ENCODE measurements at places on chromosomes 2 and 18.

- no peak for DNase-seq
These were observed 279.9 kb upstream of the CELF4 start for GRCh38 chr18:37845498-37845897.

DNA sequence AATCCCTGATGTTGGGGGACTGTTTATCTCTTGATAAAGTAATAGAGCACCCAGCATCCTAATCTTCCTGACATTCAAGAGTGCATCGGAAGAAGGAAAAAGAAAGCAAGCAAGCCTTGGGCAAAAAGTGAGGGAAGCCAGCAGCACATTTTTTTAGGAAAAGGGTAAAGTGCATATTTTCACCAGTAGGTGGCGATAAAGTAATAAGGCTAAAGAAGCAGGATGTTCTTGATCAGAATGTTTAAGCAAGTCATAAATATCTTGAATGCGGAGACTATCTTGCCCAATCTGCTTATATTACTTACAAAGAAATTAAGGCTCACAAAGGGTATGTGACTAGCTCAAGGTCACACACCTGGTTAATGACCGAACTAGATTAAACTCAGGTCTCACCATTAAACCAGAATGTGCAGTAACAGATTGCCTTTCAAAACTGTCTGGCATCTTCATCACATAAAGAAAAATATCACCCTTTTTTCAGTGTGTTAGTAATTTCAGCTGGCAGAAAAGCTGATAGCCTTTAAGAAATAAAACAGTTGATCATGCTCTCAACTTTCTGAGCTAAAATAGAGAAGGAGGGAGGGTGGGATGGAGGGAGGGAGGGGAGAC lies 83.8 kb downstream of the VIT start:
- DNase-seq, result peak; percentile 47

DNA sequence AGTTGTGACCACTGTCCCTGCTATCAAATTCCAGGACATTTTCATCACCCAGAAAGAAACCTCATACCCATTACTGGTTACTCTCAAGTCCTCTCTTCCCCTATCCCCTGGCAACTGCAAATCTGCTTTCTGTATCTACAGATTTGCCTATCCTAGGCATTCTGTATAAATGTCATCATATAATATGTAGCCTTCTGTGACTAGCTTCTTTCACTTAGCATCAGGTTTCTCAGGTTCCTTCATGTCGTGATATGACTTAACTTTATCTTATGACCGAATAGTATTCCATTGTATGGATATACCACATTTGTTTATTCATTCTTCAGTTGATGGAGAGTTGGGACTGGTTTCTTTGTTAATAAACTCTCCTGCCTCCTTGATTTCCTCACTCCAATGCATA lies 60.5 kb downstream of the PMAIP1 start:
- DNase-seq, result no peak

GRCh38 chr18:62379051-62379450 lies 53.9 kb downstream of the TNFRSF11A start:
- peak; percentile 17 for DNase-seq

GRCh38 chr2:50379351-50379750 lies 652.6 kb downstream of the NRXN1 start:
- DNase-seq, result no peak

- DNase-seq, result peak; percentile 67
These were observed 211.6 kb upstream of the TNP1 start for GRCh38 chr2:217071416-217071815.

DNA sequence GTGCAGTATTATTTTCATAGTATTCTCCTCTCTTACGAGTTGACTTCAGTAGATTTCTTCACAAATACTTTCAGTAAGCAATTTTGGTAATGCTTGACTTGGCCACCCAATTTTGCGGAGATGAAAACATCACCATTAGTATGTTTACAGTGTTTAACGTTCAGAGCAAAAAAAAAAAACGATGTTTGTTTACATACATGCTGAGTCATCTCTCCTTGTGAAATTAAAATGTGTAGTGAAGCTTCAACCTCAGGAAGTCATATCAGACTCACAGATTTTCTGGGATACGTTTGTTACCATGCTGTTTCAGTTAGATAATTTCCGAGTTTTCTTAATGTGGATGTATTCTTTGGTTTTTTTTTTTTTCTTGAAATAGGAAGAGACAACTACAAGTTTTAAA lies 100.1 kb downstream of the CTNNA2 start:
- no peak for DNase-seq

DNA sequence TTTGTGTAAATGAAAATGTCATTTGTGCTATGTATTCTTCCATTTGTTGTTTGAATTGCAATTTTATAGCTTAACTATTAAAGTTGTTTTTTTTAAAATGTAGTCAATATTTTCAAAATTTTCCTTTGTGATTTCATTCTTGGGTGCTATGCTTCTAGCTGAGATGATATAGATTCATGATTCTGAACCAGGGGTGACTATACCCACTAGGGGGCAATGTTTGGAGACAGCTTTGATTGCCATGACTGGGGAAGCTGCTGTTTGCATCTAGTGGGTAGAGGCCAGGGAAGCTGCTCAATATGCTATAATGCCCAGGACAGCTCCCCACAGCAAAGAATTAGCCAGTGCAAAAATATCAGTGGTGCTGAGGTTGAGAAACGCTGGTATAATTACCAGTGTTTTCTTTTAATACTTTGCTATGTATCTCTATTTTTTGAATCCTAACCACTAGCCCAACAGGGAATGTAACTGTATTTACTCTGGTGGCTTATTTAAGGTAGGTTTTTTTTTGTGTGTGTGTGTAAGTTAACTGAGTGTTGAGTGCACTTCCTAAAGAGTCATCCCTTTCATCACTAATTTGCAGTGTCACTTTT lies 99.7 kb downstream of the MEP1B start:
- DNase-seq, result peak; percentile 82

DNA sequence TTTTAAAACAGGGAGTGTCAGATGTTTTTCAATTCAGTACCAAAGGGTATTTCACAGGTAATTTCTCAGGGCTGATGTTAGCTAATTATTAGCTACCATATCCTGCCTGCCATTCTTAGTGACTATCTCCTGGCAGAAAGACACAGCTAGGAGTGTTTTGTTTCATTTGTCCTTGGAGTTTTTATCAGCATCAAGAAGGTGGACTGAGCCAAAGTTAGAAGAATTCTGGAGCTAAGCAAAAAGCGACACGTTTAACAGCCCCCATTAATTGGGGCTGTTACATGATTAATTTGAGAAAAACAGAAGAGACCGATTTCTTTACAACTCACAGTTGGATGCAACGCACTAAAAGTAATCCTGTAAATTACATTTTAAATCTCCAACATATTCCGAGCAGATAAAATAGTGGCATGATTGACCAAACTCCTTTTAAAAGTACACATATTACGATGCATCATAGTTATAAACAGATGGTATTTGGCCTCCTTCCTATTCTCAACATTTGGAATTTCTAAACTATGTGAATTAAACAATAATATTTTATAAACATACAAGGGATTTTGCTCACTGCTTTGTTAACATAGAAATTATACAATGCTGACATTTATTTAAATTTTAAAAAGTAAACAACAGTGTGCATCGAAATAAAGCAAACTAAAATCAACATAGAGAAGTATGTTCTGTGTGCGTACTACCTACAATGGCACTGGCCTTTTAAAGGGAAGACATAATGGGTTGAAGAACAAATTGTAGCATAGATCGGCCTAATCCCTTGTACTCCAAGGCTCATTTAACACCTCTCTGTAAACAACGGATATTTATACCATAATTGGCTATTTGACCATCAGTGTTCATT lies 585.1 kb downstream of the ZEB2 start:
- DNase-seq, result no peak

DNA sequence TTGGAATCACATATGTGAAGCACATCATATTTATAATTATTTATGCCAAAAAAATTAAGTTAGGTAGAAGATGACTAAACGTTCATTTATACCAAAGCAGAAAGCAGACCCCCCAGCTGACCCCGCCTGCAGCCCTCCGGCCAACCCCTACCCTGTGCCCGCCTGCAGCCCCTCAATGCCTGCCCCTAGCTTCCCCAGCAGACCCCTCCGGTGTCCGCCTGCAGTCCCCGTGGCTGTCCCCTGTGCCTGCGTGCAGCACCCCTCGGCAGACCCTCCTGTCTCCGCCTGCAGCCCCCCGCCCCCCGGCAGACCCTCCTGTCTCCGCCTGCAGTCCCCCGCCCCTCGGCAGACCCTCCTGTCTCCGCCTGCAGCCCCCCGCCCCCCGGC lies 136.2 kb downstream of the NFATC1 start:
- no peak for DNase-seq

DNA sequence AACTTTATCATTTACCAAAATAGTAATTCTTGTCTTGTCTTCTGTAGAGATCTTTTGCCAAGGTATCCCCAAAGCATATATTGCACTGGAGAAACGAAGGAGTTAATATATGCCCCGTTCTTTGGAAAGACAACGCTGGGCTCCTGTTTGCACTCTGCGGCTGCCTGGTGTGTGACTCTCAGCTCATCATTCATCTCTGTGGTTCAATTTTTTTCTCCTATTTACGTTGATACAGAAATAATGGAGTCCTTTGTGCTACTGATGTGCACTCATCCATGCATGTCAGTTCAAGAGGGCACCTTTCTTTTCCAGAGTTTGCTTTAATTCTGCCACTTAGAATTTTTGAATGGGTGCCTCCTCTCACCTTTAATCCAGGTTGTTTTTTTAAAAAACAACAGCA lies 655.5 kb downstream of the DCDC2C start:
- DNase-seq, result no peak

GRCh38 chr2:33535421-33535820 lies 59.0 kb downstream of the RASGRP3 start:
- DNase-seq, result no peak

- DNase-seq, result no peak
These were observed 315.3 kb downstream of the CLIP4 start for GRCh38 chr2:29430382-29431112.

GRCh38 chr18:48838921-48839818 lies 111.6 kb downstream of the SMAD7 start:
- DNase-seq, result peak; percentile 62

DNA sequence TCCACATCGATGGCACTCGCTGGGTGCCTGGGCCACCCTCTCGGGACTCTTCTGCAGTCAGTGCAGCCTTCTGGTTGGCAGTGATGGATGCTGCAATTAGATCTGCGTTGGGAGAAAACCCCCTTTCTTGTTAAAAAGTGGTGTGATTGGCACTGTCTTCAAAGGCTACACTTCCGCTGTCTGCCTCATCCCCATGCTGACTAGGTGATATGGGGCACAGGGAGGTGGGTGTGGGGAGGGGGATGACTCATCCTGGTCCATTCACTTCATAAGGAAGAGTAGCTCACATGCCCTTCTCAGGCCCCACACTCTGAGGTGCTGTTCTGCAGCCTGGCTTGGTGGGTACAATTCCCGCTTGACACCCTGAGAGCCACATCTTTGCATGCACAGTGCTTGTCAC lies 77.4 kb downstream of the THNSL2 start:
- DNase-seq, result no peak

DNA sequence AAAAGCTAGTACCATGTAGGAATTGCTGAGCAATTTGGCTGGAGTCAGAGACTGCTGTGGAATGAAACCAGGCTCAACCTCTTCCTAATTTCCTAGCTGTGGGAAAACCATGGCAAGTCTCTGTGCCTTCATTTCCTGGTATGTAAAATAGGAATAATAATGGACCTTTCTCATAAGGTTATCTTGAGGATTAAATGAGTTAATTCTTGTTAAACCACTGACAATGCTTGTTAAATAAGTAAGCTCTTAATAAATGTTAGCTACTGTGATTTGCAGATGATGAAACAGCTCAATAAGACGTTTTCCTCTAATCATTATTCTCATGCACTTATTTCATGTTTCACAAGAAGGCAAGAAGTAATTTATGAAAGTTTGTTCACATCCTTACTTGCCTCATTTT lies 346.7 kb downstream of the RND3 start:
- no peak for DNase-seq

DNA sequence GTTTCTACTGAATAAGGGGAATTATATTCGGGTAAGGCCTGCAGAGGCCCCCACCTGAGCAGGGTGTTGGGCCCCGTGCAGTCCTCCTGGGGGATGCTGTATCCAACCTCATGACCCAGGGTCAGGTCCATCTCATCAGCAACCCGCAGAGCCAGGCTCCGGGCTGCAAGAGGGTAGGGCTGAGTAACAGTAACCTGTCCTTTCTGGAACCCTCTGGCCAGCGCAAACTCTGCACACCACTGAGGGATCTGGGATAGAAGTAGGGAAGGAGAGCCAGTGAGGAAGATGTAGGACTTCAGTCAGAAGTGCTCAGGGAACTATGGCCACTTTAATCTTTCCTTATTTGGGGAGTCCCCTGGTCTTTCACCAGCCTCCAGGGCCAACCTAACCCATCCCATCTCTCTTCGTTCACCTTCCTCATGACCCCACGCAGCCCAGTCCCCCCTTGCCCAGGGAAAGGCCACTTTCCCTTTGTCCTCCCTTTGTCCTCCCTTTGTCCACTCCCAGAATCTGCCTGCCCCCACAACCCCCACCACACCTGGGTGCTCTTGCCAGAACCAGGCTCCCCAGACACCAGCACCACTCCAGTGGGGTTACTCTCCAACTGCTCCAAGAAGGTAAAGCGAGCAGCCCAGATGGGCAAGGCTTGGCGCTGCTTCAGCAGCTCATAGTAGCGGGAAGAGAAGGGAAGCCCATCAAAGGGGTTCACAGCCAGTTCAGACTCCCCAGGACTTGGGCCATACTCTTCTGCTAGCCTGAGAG lies 895 bp downstream of the DQX1 start:
- DNase-seq, result no peak

DNA sequence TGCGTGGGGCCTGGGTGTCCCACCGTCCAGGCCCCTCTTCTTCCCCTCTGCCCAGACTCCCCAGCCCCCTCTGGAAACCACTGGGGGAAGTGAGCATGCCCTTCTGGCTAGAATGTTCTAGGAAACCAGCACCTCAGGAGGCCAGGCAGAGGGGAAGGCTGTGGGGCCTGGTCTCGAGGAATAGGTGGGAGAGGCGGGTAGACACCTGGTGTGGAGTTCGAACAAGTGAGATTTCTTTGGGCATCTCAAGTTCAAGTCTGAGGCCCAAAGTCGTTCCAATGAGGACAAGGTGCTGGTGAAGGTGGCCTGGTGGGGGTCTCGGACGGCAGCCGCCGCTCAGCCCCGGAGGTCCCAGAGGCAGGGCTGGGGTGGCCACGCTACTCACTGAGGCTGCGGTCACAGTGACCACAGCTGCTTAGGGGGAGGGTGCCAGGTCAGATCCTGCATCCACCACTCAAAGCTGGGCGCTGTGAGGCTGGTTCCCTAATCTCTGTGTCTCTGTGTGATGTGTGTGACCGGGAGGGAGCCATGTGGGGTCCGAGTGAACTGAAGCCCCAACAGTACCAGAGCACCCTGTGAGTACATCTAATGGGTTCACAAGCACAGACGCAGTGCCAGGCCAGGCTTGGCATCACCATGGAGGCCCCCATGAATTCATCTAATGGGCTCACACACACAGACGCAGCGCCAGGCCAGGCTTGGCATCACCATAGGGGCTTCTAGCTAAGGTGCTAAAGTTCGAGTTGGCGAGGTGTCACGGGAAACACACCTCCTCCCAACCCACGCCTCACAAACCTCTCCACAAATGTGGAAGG lies 26.5 kb upstream of the PXDN start:
- no peak for DNase-seq

DNA sequence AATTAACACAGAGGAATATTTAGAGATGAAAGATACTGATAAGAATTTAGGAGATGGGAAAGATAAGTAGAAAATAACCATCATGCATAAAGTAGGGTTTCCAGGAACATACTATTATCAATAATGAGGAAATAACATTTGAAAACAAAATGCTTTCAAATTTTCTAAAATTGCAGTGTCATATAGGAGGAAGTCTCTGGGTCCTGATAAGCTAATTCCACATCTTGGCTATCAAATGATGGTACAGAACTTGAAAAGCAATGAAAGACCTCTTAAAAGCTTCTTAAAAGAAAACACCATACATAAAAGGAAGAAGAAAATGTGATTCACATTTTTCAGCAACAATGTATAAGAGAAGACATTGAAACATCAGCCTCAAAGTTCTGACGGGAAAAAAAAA lies 1024.8 kb downstream of the TSN start:
- no peak for DNase-seq

All from fibroblast of lung (primary cell).